ENCODE measurements at places on chromosomes 1 and 21.

GRCh38 chr21:42864286-42864685 is 15.1 kb downstream of the WDR4 start:
- no peak for DNase-seq

DNA sequence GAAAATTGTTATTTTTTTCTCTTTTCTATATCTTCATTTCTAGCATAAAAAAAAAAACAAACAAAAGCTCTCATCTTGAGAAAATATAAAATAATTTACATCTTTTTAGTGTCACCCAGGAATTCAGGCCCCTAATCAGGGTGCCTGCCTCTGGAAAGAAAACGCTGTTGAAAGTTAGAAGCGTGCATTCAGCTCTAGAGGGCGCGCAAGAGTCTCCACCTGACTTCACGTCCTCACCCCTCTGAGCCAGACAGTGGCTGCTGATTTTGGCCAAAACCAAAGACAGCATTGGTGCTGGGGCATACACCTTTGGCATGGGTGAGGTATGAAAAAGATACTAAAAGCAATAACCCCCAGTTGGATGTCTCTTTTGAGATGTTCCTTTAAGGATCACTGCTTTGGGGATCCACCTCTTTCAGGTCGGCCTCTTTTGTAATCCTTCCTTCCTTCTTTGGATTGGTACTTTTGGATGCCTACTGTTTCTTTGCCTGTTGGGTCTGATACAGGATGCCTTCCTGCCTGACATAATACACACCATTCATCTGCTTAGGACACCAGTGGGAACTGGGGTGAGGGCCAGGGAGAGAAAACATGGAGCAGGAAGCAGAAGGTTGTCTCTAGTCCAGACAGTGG is 77.6 kb upstream of the CHRM3 start:
- no peak for DNase-seq

DNA sequence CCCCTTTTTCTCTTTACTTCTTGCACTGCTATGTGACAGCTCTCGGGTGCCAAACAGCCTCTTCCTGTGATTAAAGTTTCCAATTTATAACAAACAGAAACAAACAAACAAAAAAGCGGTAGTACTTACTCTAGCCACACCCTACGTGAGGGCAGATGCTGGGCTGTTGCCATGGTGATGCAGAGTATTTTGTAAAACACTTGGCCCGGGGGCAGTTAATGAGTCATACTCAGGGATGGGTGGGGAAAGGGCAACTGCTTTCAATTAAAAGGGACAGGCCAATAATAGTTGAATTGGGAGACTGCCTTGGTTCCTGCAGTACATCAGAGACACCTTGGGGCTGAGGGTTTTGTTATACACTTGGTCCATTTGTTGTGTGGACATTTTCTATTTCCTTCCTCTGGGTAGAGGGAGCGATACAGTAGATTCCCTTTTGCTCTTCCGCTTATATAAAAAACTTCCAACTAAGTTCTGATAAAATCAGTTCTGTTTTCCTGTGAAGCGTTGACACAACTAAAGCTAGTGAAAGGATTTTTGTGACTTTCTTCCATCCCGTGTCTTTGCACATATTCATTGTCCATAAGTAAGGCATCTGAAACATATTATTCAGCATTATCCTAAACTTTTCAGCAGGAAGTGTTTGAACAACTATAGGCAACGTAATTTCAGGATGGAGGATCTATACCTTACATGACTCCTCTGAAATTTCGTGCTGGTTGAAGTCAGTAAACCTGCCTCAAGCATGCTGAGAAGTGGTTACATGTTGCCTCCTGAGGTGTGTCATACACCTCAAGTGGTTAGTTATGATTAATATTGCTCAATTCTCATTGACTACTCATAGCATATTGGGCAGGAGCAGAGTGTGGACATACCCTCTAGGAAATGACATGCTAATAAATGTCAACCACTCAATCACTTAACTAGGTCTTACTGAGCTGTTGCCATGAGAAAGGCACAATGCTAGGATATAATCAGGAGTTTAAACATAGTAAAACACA is 36.7 kb upstream of the THEM4 start:
- DNase-seq: peak; percentile 67

- no peak for DNase-seq
Measured at GRCh38 chr1:204293605-204294337, 66.0 kb downstream of the PLEKHA6 start.

- no peak for DNase-seq
Measured at GRCh38 chr1:207862241-207862787, 48.6 kb downstream of the CD34 start.
